Stimulated activated naive CD8-positive, alpha-beta T cell treated with anti-CD3 and anti-CD28 coated beads, Interleukin-15, Interleukin-2, amounts not matched to agents 100 U/mL and 50 U/mL, for 24 hours (primary cell): ENCODE measurements at places on chromosomes 3 and 15.

GRCh38 chr15:31526916-31527690, 200.5 kb downstream of the KLF13 start:
- DNase-seq, result no peak

DNA sequence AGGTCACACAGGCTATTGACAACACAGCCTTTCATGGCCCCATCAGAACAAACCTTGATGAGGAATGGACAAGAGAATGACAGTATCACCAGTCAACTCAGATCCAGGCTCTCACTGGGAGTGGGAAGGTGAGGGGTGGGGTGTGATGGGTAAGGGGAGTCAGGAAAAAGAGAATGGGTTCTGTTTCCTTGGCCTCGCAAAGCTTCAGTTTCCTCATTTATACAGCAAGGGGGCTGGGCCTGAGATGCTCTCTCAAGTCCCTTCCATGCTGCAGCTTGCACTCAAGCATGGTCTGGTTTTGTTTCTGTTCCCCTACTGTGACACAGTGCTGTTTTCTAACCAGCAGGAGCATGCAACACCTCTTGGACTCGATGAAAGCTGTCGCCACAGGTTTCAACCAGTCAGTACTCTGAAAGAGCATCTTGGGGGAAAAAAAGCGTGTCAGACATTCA, 65.7 kb upstream of the IL12A start:
- DNase-seq, result no peak

DNA sequence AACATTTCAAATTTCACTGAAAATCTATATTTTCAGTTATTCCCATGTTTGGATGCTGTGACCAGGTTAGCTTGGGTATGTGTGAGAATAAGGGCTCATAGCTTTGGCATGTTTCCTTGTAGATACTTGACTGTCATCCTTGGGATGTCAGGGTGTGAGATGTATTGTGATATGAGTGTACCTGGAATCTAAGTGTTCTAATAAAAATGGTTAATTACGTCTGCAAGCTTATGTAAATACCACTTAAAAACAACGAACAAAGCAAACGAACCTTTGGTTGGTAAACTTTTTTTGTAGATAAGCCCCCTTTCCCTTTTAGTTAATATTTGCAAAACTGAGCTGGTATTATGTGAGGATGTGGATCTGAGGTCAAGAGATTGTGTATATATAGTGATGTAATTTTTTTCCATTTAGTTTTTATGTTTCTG, 63.5 kb downstream of the FNDC3B start:
- DNase-seq, result no peak

DNA sequence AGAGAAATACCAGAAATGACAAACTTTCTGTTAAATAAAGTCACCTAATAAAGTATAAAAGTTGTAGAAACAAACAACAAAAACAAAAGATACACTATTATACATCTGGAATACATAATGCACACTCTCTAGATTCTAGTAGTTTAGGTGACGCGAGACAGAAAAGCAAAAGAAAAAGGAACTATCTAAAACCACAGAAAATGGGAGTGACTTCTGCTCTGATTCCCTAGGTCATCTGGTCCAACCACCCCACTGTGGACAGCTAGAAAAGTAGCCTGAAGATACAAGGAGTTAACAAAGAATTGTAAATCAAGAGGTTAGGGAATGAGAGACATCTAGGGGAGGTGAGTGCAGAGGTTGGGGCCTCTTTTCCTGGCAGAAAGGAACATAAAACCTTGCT, 39.1 kb downstream of the DHX36 start:
- no peak for DNase-seq

DNA sequence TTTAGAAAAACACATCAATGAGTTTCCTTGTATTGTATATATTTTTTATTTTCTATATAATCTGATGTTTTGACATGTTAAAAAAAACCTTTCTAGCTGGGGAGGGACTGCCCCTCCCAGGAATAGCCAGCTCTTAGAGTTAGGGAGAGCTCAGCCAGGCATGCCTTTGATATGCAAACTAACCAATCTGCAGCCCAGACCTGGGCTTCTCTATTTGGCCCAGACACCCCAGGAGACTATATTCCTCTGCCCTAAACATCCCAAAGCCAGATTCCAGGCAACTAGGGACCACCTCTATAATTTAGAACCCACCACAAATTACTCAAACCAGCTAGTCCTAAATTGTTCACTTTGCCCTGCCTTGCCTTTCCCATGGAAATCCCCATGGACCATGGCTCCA, 390.9 kb upstream of the ADAMTS9 start:
- no peak for DNase-seq

DNA sequence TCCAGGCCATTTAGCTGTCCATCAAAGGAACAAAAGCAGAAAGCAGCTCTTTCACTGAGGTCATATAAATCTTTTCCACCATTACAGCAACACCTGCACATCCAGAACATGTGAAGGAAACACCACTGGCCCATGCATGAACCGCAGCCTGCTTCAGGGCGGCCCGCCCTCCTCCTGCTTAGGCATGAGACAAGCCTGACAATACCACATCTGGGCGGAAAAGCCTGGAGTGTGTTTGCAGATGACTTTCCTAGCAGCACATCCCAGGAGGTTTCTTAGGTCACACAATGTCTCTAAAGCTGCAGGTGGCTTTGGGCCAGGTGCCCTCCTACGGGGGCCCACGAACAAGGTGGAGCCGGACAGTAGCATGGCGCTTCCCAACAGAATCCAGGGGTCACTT, 19.6 kb downstream of the CYFIP1 start:
- DNase-seq, result no peak

GRCh38 chr15:100050877-100051786, 290.6 kb downstream of the ADAMTS17 start:
- DNase-seq, result no peak

DNA sequence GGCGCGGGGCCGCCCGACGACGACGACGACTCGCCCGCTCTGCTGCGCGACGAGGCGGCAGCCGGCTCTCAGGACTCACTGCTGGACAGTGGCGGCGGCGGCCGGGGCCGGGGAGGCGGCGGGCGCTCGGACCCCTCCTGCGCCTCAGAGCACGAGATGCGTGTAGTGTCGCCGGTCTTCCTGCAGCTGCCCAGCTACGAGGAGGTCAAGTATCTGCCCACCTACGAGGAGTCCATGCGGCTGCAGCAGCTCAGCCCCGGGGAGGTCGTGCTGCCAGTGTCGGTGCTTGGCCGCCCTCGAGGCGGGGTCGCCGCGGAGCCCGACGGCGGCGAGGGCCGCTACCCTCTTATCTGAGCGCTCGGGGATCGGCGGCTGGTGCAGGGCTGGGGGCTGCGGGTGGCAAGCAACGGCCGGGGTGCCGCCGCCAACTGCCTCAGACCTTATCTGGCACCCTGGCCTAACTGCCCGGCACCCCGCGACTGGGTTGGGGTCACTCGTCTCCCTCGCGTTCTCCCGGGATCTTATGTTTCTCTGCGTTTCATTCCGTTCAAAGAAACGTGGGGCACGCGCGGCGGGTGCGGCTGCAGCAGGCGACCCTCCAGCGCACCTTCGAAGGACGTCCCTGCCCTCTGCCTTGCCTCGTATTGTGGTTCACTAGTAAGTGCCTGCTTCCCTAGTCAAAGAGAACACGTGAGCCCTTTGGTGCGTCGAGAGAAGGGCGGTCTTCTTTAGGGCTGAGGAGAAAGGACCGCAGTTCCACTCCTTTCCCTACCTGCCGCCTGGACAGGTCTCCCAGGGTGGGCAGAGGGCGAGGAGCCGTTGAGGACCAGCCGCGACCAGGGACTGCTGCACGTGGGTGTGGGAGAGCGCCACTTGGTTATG, 1.0 kb downstream of the C3orf80 start:
- DNase-seq, result peak; percentile 9

- DNase-seq, result no peak
Measured at GRCh38 chr3:19213603-19214220, 65.4 kb downstream of the KCNH8 start.

DNA sequence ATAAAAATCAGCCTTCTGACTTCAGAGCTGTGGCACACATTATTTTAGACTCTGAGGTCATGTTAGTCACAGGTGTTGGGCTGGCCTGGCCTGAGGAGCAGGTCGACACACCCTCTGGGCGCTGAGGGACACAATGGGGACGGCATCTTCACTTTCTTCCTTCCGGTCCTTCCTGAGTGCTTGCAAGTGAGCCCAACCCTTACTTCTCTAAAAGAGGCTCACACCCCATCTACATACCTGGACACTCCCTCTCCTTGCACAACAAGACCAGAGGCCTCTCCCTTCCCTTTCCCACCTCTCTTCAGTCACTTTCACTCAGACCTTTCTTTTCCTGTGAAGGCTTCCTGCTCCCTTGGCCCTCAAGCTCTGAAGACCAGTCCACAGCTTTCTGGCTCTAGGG, 85.4 kb downstream of the XXYLT1 start:
- DNase-seq, result no peak

DNA sequence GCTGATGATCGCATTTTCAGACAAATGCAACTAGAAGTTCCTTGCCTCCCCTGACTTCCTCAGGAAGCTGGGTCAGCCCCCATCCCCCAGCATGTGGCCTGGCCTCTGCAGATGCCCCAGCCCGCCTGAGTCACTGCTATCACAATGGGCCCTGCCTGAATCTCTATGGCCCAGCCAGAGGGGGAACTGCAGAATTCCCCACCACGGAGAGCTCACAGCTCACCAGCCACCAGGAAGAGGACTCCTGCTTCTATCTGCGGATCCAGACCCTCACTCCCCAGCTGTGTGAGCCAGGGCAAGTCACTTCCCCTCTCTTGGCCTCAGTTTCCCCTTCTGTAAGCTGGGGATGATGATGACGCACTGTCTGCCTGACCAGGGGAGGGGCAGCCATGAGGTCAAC, 6.9 kb downstream of the PLXND1 start:
- no peak for DNase-seq

DNA sequence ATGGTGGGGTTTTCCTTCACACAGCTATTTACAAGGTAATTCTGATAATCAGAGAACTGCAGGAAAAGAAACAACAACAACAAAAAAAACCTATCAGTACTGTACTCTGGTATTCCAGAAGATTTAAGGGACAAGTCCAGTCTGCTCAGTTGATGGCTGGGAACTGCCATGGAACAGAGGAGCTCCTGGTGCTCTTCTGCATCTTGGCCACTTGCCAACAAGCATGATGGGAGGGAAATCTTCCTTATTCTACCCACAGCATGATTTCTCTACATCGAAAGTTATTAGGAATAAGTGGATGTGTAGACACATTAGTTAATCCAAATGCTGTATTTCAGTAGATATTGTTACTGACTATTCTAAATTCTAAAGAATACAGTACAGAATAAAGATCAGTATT, 51.7 kb downstream of the RASGRP1 start:
- no peak for DNase-seq

DNA sequence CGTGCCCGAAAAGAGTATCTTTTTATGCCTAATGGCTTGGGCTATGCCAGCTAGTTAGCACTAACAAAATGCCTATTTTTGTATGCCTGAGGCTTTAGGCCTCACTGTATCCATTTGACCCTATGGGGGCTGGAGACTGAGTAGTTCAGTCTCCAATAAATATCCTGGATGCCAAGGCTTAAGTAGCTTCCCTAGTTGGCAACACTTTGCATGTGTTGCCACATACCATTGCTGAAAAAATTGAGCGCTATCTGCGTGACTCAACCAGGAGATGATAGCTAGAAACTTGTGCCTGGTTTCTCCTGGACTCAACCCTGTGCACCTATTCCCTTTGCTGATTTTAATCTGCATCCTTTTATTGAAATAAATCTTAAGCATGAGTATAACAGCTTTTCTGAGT, 58.4 kb upstream of the ATP2C1 start:
- no peak for DNase-seq

GRCh38 chr3:87335931-87336330, 59.5 kb upstream of the POU1F1 start:
- no peak for DNase-seq

DNA sequence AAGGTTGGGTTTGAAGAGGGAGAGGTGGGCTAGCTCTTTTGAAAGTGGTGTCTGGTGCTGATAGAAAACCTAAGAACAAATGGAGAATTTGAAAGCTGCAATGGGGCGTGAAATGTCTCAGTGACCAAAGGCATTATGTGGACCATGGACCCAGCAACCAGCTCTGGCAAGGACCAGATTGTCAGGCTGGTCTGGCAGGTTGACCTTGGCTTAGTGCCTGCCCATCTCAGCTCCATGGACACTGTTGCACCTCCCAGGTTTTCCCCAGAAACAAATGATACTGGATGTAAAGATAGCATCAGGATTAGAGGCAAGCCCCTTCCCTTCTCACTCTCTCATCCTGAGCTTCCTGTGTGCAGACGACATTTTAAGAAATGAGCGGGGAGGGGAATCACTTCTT, 302.9 kb upstream of the LRRFIP2 start:
- DNase-seq, result no peak

GRCh38 chr15:65027593-65027992, 1.8 kb downstream of the MTFMT start:
- no peak for DNase-seq

GRCh38 chr15:100997442-100997841, 78.3 kb downstream of the LRRK1 start:
- no peak for DNase-seq

DNA sequence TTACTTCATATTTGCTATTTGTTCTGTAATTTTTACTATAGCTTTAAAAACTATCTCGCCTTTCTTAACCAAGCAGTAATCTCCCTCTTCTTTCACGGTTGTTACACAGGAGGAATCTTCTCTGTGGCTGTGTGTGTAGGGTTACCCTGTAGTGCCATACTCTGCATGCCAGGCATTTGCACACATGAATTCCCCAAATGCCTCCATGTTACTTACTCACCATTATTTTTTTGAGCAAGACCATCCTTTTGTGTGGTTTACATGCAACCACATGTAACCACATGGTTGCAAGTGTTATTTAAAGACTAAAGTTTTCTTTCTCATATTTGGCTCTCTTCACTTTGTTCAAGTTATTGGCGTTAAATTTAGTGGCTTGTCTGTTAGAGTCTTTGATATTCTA, 45.5 kb downstream of the HPS3 start:
- DNase-seq, result no peak

DNA sequence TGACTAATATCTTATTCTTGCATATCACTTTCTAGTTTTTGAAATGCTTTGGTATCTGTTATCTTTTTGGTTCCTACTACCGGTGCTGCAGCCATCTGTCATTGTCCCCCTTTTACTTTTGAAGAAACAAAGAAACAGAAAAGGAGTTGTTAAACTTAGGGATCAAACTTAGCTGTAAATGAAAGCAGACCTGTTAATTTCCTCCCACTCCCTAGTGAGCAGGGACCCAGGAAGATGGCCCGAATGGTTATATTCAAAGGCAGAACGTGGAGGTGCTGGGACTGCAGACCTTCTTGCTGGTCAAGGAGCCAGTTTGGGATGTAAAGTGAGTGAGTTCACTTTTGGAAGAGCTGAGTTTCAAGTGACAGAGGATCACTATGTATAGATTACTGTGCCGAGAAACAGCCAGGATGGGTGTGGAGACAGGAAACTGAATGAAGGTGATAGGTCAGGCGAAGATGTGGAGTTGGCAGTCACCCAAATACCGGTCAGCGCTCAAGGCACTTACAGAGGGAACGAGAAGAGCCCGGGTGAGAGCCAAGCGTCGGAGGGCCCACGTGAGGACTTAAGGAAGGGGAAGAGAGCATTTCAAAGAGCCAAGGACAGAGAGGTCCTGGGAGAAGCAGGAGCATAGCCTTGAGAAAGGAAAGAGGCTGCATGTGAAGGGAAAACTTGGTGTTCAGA, 20.1 kb downstream of the KBTBD8 start:
- no peak for DNase-seq
